Coronary artery (tissue), 2 donors: ENCODE measurements at places on chromosomes 4 and X.

DNA sequence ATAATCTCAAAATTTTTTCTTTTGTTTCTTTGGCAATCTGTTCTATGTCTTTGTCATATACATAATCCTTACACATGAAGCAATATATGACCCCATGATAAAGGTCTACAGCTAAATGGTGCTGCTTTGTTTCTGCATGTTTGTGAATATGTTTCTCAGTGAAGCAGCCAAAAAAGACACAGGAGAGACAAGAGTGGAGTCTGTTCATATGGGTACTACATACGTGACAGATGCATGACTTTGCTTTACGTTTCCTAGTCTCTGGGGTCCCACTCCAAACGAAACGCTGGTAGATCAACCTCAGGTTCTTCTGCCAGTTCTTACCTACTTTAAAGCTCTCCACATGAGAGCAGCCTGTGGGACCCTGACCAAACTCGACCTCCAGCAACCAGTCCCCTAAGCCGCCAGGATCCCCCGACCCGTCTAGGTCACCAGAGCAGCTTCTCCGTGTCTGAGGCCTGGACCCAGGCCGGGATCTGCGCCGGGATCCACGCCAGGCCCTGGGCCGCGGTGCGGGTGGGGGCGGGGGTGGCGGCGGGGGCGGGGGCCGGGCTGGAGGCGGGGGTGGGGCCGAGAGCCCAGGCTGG, 1.5 kb downstream of the USP51 start:
- no peak for DNase-seq

GRCh38 chr4:10491401-10491800, 34.2 kb upstream of the ZNF518B start:
- no peak for DNase-seq

DNA sequence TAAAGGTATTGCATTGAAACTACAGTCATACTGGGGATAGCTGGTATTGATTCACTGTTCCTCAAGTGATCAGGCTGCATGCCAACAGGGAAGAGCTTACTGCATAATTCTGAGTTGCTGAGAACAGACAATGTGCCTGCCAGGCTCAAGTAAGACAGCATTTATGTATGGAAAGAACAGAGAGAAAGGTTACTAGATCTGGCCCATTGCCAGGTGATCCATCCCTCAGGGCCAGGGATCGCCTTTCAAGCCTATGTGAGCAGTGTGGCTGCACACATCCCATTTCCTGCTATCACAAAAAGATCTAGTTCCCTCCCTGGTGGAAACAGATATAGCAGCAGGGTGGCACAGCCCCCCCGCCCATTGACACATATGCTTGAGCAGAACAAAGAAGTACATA, 254.0 kb downstream of the TMA16 start:
- no peak for DNase-seq

- no peak for DNase-seq
Observed at GRCh38 chr4:40301603-40302002, 33.5 kb upstream of the CHRNA9 start.

- no peak for DNase-seq
Observed at GRCh38 chr4:172547724-172548123, 620.9 kb upstream of the GALNT7 start.

GRCh38 chr4:6788123-6788522, 5.6 kb downstream of the KIAA0232 start:
- no peak for DNase-seq

DNA sequence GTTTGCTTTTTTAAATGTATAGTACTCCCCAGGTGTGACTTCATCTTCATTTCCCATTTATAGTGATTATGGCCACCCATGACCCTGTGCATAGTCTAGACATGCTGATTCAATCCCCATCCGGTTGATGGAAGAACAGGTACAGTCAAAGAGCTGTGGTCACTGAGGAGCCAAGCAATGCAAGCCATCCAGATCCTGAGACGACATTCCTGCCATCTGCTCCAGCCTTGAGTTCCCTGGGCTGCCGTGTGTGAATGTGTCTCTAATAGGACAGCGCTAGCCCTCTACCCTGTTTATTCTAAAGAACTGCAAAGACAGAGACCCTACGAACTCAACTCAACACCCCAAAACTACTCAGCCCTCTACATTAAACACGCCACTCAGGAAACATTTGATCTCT, 1.7 kb downstream of the KCNIP4 start:
- DNase-seq: no peak

DNA sequence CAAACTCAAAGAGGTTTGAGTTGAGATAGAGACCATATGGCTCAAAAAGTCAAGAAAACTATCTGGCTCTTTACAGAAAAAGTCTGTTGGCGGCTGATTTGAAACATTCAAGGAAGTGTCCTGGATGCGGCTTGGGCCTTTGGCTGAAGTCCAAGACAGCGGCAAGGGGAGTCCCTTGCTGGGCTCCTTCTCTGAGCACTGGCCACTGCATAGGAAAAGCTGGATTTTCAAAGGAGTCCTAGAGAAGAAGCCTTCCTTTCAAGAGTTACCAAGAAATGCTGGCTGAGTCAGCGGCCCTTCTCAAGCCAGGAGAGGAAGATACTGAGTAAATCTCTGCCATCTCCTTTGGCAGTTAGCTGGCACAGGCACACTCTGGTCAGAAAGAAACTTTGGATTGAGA, 12.1 kb downstream of the APLN start:
- no peak for DNase-seq

GRCh38 chrX:123424546-123424945, 240.5 kb downstream of the GRIA3 start:
- no peak for DNase-seq

DNA sequence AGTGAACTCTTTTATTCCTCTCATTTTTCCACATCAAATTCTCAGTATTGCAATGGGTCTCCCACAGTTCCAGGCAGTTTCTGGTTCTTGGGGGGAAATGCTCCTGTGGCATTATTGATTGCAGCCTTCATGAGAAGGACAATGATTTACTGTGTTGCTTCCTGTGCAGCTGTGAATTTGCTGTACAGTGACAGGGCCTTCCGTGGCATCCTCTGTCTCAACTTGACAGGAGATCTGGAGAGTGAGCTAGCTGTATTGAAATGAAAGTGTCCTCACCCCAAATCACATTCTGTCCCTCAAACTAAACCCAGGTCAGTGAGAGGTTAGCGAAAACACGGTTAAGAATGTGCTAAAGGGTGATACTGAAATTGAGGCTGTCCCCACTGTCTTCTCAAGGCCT, 77.1 kb upstream of the ATOH1 start:
- DNase-seq: no peak

DNA sequence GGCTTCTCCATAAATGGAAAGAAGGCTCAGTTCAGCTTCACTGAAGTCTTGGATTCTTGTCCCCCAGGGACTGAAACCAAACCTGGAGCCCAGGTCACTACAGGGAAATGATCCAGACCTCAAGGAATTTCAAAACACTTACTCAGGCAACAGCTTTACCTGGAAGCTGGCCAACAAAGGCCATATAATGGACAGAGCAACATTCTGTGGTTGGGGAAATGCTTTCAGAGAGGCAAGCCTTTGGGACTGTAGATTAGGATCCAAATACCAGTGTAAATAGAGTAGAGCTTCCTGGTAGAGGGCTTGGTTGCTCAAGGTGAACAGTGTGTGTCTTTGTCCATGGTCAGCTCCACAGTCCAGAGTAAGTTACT, 57.0 kb upstream of the PROM1 start:
- DNase-seq: no peak

GRCh38 chrX:122115604-122116003, 1068.2 kb downstream of the GLUD2 start:
- no peak for DNase-seq

- no peak for DNase-seq
Observed at GRCh38 chrX:68049466-68049865, 383.8 kb downstream of the OPHN1 start.

DNA sequence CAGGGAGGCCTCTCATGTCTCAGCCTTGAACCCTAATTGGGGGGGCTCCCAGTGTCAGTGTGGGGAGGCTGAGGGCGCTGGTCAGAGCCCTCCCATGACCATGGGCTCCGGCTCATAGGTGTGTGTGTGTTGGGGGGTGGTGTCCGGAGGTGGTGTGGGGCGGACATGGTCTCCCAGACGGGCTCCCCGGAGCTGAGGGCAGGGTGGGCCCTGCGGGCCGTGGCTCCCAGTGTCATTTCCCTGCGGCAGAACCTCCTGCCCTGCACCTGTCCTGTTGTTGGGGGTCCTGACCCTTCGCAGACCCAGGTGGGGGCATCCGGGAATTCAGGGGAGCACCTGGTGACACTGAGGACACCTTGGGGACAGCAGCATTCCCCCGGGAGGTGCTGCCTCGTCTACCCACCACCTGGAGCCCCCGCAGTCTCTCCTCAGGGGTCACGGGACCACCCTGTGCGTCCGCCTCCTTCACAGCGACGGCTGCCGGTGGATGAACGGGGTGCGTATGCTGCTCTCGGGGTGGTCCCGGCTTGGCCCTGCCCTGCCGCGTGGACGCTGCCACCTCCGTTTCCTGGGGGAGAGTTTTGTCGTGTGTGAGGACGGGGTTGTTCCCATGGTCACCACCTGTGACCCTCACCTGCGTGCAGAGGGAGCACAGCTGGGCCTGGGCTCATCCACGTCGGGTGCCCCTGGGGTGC, 14.5 kb upstream of the GTPBP6 start:
- DNase-seq: no peak

DNA sequence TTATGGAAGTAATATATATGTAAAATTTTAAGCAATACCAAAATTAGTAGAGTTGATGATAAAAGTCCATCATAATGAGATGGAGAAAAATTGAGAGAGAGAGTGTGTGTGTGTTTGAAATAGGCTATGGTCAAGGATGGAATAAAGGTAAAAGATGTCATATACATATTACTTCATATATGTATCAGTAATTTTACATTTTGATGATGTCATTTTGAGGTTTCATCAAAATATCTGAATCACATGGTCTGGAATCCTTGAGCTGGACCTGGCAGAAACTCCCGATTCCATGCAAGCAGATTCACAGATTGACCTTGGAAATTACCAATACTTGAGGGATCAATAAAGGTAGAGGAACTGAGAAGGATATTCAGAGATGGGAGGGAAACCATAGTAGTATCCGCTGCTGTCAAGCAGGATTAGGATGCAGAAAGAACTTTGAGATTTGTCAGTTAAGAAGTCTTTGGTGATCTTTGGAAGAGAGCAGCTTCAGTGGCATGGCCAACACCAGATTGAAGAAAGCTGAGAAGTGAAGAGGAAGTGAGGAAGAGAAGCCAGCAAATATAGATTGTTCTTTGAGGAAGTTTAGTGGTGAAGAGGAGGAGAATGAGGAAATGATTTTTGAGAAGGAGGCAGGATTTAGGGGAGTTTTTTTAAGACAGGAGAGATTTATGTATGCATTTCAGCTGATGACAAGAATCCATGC, 21.5 kb downstream of the DNAAF6 start:
- no peak for DNase-seq

- DNase-seq: no peak
Observed at GRCh38 chr4:55162396-55162795, 37.0 kb upstream of the KDR start.

DNA sequence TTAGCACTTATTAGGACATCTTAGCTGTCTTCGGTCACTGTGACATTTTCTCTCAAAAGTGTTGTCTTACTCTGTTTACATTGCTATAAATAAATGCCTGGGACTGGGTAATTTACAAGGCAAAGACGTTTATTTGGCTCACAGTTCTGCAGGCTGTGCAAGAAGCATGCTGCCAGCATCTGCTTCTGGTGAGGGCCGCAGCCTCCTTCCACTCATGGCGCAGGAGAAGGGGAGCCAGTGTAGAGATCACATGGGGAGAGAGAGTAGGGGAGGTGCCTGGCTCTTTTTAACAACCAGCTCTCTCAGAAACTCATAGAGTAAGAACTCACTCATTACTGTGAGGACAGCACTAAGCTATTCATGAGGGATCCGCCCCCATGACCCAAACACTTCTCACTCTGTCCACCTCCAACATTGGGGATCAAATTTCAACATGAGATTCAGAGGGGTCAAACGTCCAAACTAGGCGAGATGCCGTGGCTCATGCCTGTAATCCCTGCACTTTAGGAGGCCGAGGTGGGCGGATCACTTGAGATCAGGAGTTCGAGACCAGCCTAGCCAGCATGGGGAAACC, 43.5 kb upstream of the HERC6 start:
- no peak for DNase-seq

GRCh38 chrX:153722704-153723350, 1.4 kb downstream of the BCAP31 start:
- DNase-seq: no peak

DNA sequence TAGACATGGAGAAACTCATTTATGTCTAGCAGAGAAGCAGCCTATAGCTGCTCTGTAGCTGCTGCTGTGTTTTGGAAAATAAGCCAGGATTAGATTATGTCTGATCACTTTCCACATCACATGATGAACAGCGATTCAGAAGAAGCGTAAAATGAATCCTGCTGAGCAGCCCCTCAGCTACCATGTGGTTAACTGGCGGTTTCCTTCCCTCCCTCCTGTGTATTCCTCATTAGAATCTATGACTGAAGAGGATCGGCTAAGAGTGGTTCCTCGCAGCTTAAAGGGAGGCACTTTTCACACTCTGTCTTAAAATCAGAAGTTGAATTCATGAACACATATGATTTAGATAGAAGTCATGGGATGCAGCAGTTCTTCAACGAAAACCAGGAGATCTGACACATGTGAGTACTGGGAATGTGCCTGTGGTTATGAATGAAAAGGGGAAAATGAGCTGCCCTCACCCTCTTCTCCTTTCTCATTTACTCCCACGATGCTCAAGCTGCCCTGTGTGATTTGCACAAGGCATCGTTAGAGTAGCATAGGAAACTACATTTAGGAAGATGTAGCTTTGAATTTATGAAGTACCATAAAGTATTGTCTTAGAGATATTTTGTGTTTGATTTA, at the start of gene PPEF1:
PPEF1 (plus strand) TSS at position 220 of the 624 bp plus-strand sequence; CDS start at position 356, 136 bp downstream.
- DNase-seq: no peak

- no peak for DNase-seq
Observed at GRCh38 chr4:15920723-15921591, 17.6 kb downstream of the FGFBP1 start.

DNA sequence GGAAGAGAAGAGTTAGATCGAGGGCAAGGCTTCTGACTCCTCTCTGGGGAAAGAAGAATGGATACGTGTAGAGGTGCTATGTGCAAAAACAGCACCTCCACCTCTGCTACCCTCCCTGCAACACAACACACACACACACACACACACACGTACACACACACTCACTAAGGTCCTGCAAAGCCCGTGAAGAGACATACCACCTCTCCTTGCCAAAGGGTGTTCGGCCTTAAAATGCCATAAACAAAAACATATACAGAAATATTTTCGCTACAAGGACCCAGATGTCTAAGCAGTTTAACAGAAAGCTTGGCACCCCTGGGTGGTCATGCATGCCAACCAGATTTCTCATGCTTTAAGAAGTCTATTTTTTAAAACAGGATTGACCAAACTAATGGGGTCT, 1.5 kb downstream of the TIFA start:
- DNase-seq: no peak

DNA sequence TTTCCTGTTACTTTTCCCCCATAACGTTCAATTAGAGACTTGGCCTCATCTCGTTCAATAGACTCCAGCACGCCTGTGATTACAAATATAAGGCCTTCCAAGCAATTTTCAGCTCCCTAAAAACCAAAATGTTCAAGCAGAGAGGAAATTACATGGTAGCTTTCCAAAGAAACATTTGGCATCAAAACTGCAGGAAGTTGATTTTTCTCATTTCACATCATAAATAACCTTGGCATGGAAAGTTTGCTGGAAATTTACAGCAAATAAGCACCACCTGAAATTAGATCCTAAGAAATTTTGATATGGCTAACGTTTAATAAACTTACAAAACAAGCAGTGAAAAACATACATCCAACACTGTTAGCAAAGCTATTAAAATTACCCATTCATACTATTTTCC, 53.3 kb downstream of the RFC1 start:
- no peak for DNase-seq

GRCh38 chr4:83040269-83040668, 5.3 kb downstream of the COPS4 start:
- DNase-seq: no peak
